ENCODE measurements at places on chromosomes 2 and 18. TPM values are rescaled to one million over a fixed set of nuclear protein-coding genes. Genes with fewer than 3 reads are reported as not detected.

DNA sequence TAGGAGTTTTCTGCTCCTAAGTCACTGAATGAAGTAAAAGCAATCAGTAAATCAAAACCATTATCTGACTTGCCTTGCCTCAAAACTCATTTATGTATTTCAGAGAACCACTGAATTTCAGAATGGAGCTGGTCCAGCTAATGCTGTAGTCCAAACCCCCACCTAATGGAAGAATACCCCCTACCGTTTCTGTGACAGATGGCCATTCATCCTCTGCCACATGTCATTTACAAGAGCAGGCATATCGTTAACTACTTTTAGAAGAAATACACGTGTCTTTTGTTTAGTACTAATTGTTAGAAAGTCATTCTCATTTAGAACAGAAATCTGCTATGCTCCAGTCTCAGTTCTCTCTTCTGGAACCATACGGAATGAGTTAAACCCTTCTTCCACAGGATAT lies 12.8 kb upstream of the GALNT5 start:
- DNase-seq = no peak

DNA sequence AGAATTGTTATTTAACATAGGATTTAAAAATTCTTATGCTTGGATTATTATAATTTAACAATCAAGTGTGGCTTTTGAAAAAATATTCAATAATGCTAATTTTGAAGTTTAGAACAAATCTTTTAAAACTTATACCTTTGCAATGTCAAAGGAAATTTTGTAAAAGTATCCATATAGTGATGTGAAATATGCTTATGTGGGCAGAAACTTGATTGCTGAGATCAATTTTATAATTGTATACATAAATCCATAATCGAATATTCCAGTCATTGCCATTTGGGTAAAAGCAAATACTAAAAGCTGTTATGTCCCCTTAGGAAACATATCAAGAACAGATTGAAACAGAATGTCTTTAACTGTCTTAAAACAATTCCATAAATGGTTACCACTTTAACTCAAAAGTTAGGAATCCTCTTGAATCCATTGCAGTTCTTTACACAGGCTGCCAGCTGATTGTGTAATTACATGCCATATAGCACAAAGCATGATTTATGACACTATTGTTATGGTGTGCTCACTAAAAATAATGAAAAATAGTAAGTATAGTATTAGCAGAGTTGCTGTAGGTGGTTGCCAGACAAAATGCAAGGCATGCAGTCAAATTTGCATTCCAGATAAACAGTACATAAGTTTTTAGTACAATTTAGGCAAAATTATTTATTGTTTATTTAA lies 24.2 kb downstream of the PLCL1 start:
- DNase-seq = no peak

DNA sequence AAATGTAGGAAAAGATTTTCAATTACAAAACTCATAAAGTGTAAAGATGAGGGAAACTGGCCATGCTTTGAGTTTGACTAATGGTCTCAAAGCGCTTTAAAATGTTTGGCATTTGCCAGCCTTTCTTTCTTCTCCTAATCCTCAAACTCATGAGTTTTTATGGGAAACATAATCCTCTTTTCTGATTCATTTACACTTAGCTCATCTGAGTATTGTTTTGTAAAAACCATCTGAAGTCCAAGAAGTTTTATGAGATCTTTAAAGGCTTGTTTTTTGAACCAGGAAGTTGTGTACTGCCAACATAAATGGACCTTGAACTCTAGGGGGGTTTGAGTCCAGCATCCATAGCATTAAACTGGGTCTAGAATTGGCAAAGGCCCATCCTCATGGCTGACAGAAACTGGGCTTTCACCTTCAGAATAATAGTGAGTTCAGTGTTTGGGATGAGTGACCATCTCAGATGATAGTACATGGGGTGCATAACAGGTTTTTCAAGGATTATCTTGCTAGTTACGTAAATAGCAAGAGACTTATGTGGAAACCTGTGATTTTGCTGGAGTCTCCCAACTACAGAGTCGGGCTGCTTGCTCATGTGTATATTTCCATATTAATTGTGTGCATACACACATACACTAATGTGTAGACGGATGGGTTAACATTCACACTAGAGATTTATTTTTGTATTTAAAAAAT lies 3.8 kb upstream of the LTBP1 start:
- no peak for DNase-seq

- DNase-seq = no peak
These were observed 11.3 kb upstream of the VRK2 start for GRCh38 chr2:58035352-58035751.

GRCh38 chr2:96694279-96694678 lies 45.6 kb downstream of the LMAN2L start:
- no peak for DNase-seq

DNA sequence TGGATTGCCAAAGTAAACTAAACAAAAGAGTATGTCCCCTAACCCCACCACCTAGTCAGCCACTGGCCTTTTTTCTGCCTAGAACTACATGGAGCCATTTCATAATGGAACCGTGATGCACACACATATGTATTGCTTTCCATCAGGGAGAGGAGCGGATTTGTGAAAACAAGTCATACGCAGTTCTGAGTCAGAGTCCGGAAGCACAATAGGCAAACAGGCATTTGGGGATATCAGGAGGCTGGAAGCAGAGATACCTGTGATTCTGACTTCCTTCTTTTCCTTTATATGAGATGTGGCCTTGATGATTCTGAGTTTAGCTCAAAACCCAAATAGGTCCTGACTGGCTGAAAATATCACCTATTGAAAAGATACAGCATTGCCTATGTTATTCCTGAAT lies 93.5 kb downstream of the TMEM163 start:
- no peak for DNase-seq

DNA sequence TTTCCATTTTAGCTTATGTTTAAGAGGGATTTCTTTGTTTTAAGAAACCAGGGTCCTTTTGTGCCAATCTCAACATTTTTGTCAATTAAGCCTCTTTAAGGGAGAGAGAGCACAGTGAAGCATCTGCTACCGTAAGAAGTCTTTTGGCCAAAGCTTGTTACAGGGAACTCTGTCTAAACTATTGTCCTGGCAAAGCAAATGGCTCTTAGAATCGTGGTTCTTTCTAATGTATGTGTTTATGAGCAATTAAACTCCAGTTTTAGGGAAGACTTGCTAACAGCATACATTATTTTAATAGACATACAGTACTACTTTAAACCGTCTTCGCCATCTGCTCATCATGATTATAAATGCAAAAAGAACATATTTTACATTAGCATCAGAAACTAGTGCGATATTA lies 202.1 kb downstream of the CDCA7 start:
- DNase-seq = no peak

DNA sequence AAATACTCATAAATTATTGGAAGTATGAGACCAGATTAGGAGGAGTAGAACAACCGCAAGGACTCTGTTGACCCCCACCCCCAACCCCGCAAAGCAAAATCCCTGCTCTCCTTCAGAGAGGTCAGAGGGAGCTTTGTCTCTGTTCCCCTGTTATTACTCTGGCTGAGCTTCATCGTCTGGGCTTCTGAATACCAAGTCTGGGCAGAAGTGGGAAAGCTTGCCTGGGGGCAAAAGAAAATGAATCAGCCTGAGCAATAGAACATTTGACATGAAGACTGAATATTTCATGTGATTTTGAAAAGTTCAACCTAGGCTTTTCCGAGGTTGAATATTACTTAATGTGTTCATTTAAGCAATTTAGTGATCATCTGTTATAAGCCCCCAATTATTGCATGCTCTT lies 114.6 kb upstream of the ARHGAP28 start:
- no peak for DNase-seq

- DNase-seq = no peak
These were observed 6.8 kb upstream of the PXDN start for GRCh38 chr2:1750933-1751766.

GRCh38 chr2:217562871-217563480 lies 439.8 kb downstream of the TNS1 start:
- no peak for DNase-seq

GRCh38 chr18:55433648-55434047 lies 154.3 kb downstream of the TCF4 start:
- no peak for DNase-seq

GRCh38 chr2:42338567-42339190 lies 22.3 kb downstream of the COX7A2L start:
- DNase-seq = no peak

DNA sequence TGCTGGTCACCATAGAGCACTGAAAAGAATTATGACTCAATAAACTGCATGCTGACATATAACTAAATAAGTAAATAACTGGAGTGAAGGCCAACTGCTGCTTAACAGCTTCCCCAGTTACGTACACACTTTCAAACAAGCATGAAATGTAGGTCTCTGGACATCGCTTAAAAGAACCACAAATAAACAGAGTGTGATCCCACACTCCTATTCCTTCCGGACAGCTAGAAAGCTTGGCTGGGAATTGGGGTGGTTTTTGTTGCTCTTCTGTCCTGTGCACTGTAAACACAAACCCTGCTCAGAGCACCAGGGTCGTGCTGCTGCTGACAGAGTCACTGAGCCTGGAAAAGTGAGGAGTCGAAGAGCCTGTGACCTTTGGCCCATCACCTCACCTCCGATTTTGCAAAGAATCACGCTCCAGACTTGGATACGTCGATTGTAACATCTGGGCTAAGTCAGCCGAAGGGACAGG lies 162.7 kb upstream of the NT5C1B start:
- no peak for DNase-seq

DNA sequence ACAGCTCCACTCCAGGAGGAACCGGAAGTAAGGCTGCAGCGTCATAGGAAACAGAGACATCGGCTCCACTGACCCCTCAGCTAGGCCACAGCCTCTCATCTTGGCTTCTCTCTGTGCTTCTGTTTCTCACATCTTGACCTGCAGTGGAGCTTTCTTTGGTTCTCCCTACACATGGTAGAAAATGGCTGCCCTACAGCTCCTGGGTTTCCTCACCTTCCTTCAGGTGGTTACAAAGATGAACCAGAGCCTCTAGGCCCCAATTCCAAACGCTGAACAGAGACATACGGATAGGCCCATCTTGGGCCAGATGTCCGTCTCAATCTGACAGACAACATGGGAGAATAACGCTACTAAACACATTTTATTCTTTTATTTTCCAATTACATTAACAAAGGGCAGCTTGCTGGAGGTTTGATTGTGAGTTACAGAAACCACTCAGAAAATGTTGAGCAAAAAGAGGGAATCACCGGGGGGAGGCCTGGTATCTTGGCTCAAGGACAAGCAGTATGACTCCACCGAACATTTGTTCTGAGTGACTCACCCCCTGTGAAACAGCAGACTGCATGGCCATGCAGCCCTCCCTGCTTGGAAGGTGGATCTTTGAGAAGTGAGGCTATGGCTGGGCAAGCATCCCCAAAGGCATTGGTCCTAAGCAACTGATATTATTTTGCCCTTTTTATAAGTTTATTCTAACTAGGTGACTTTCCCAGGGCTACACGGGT lies 303.5 kb downstream of the CDCA7 start:
- no peak for DNase-seq

Gene C2orf72
- 25.2 TPM for total RNA-seq

Data from Peyer's patch (tissue), 4 donors.